NCI-H1694 treated with DMSO at 0.1 percent for 48 hours (cell line): ENCODE measurements at places on chromosomes 6 and 20.

- DNase-seq: no peak
Observed at GRCh38 chr20:14126856-14127255, 131.5 kb downstream of the MACROD2 start.

- DNase-seq: no peak
Observed at GRCh38 chr6:151763303-151763702, 44.2 kb upstream of the ESR1 start.

DNA sequence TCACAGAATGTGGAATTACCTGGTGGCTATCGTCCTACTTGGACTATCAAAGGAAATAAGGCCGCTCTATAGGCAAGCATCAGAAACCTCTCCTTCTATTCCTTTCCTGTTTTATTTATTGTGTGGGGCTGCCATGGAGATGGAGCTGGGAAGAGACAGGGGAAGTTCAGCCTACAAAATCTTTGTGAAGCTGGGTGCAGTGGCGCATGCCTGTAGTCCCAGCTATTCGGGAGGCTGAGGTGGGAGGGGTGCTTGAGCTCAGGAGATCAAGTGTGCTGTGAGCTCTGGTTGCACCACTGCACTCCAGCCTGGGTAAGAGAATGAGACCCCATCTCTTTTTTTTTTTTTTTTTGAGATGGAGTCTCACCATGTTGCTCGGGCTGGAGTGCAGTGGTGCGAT lies 60.3 kb downstream of the KCNB1 start:
- DNase-seq: no peak

DNA sequence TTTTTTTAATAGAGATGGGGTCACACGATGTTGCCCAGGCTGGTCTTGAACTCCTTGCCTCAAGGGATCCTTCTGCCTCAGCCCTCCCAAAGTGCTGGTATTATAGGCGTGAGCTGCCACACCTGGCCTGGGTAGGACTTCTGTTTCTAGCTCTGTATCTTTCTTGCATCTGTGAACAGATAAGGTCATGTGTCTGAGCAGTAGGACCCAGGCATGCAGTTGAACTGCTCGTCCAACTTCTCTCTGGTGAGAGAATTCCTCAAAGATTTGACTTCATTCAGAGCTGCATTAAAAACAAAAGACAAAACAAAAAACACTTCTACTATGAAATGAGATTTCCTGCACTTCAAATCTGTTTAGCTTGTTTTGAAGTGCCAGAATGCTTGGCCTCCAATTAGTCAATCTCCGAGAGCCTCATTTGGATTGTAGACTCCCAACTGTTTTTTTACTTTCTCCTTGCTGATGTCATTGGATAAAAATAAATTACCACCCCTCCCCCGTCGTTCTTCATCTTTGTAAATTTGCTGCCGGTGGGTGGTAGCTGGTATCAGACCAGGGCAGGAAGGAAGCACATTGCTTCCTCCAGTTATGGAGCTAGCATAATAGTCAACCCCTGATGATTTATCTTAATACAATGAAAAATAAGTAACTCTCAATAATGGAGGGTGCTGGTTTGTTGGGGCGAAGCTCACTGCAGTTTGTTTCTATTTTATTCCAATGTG lies 17.6 kb downstream of the CD109 start:
- no peak for DNase-seq

DNA sequence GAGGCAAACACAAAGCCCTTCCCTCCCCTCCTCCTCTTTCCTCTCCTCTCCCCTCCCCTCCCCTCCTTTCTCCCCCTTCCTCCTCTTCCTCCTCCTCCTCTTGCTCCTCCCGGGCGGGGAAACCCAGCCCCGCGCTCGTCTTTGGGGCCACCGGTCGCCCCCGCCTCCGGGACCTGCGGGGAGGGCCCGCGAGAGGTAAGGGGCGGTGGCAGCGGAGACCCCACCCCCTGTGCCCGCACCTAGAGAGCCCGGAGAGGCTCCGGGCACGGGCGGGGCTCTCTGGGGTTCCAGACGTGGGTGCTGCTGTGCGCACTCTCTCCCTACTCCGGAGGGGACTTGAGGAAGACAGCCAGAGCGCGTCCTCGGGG lies at the start of gene RIN2:
TSS of gene RIN2 (plus strand) at position 126 of the 368 bp plus-strand sequence. CDS start 131,344 bp downstream, outside the sequence.
- DNase-seq: no peak
